NCI-H1417 treated with DMSO at 0.1 percent for 48 hours (cell line): ENCODE measurements at places on chromosomes 4 and X.

DNA sequence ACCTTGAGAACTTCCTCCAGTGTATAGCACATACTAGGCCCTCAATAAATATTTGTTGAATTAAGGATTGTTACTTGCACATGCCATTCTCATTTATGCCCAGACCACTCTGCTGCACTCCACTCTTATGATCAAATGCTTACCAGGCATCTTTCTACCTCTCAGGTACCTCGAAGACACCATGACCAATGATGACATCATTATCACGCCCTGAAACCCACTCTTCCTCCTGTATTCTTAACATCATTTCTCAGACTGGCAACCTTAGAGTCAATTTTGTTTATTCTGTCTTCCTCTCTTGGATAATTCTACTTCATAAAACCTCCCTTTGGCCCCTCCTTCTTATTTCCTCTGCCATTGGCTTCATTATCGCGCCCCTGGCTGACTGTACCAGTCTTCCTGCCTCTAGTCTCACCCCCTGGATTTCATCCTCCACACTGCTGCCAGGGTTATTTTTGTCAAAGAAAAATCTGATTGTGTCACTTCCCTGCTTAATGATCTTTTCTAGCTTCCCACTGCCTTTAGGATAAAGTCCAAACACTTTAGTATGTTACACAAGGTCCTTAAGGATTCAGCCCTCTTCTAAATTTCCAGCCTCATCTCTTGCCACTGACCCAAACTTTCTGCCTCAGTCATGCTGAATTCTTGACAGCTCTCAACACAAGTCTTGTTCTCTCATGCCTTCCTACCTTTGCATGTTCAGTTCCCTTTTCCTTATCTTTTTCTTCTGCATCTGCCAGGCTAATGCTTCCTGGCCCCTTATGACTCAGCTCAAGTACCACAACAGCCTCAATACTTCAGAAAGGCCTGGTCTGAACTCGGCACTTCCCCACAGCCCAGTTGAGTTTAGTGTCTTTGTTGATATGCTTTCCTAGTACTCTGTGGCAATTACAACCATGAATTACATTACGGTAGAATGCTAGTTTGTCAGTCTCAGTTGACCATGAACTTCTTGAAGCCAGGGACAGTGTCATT is 45.8 kb downstream of the HDAC8 start:
- no peak for DNase-seq

DNA sequence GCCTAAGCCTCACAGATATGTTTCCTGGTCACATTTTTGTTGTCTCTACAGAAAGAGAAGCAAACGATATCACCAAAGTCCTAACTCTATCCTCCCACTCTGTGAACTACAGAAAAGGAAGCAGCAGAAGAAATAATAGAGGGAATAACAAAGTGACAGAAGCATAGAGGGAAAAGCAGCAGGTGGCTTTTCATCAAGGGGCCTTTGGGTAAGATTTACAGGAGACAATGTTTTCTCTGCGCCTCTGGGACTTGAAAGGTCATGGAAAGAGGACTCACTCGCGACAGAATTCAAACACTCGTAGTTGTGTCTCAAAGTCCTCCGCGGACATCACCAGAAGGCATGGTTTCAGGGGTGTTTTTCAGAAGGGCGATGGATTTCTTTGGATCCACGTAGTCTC is 66.1 kb downstream of the SORBS2 start:
- no peak for DNase-seq

DNA sequence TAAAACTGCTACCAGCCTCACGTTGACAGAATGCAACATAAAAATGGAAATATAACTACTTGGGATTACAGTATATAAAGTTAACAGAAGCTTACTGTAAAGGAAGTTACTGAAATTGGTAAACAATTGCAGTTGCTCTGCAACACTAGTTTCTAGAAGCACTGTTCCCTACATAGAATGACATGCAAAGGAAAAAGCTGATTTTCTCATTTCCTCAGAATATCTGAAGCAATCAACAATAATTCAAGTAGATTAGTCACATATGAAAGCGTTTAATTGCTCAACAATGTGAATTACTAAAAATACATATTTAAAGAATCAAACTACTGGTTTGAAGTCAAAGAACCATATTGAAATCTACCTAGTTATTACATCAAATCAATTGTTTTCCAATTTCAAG is 31.8 kb downstream of the PDGFC start:
- DNase-seq, result no peak

DNA sequence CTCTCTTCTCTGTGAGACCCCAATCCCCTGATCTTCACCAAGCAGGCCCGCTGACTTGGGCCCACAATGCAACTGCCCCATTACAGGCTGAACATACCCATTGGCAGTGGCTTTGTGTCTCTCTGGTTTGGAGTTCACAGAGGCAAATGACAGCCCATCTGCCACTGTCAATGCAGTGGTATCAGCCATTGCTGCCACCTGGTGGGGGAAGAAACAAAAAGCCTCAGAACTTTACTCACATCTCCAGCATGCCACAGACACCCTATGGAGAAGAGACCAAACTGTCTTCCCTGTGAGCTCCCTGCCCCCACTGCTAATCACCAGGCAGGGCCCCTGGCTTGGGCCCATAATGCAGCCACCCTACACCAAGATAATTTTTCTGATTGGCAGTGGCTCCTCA is 729.3 kb upstream of the ACTRT1 start:
- DNase-seq, result no peak

- no peak for DNase-seq
Observed at GRCh38 chr4:3248811-3249661, at the start of gene MSANTD1. MSANTD1 (plus strand) TSS chr4:3249159; CDS start chr4:3249223, 64 bp downstream.

DNA sequence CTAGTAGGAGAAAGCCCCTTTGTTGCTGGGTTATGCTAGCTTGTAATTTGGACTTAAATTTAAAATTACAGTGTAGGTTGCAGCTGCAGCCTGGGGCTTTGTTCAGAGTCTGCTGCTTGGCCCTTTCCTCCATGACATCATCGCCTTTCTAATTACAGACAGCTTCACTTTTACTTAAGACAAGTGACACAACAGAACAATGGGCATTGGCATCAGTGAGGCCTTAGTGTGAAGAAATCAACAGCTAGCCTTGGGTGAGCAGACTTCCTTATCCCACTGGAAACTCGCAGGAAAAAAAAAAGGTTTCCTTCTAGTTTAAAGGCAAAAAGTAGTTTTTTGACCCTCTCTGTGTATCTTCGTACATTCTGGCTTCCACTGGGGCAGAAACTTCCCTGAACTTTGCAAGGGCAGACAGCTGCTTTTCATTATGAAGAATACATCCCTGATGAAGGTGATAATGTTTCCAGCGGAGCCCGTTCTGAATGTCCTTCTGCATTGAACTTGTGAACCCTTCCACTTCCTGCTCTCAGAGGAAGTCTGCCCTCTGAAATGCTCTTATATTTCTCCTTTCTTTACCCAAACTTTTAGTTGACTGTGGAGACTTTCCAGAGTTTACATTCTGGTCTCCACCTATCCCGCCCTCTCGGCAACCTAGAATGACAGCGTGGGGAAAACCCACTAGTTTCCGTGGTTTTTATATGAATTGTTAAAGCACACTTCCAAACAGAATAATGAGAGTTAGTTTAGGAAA is 123.2 kb upstream of the FAM9C start:
- peak; percentile 40 for DNase-seq

- DNase-seq, result no peak
Observed at GRCh38 chr4:153611679-153612078, 72.4 kb upstream of the TLR2 start.

- DNase-seq, result no peak
Observed at GRCh38 chr4:156413239-156414135, 459.8 kb upstream of the CTSO start.

DNA sequence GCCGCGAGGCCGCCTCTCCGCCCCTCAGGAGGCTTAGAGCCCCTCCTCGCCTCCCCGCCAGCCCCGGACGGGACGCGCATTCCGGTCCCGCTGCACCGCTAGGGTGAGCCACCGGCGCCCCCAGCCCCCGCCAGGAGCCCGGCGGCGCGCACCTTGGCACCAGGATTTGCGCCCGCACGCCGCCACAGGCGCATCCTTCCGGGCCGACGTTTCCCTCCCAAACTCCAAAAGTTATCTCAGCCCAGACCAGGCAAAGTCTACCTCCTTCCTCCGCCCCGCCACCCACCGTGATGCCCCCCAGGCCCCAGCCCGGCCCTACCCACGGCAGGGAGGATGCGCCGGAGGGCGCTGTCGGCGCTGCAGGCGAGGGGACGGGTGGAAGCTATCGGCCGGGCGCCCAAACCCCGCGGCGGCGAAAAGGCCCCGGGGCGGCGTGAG is 538 bp downstream of the SCML2 start:
- DNase-seq, result no peak
